NAMALWA (cell line): ENCODE measurements at places on chromosomes 13 and 19.

GRCh38 chr13:31011193-31011860 is 78.9 kb downstream of the TEX26 start:
- no peak for DNase-seq

GRCh38 chr13:91141543-91142061 is 205.9 kb upstream of the MIR17HG start:
- DNase-seq = no peak

- no peak for DNase-seq
Measured at GRCh38 chr13:37656247-37656940, 57.8 kb upstream of the POSTN start.

GRCh38 chr19:3239367-3239766 is 14.9 kb downstream of the CELF5 start:
- no peak for DNase-seq

DNA sequence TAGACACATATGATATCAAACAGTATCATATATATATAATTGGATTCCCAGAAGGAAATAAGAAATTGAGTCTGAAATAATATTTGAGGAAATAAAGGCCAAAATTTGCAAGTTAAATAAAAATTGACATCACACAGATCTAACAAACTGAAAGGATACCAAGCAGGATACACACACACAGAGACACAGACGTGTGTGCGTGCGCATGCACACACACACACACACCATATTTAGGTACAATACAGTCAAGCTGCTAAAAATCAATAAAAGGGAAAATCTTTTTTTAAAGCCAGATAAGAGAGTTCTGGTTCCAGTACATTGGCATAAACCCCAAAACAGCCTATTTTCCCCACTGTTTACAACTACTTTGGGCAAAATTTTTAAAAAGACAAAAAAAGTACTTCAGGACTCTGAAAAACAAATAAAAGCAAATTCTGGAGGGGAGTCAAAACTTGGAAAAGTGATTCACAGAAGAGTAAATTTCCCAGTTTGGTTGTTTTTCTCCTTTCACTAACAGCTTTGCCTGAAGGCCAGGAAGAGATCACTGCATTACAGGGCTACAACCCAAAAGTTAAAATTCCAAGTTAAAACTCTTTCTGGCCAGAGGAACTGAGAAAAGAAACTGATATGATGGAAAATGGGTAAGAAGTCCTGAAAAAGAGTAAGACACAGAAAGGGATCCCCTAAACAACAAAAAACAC is 16.2 kb downstream of the MYCBP2 start:
- no peak for DNase-seq

GRCh38 chr13:100828226-100828625 is 153.6 kb upstream of the TMTC4 start:
- DNase-seq = peak; percentile 20

DNA sequence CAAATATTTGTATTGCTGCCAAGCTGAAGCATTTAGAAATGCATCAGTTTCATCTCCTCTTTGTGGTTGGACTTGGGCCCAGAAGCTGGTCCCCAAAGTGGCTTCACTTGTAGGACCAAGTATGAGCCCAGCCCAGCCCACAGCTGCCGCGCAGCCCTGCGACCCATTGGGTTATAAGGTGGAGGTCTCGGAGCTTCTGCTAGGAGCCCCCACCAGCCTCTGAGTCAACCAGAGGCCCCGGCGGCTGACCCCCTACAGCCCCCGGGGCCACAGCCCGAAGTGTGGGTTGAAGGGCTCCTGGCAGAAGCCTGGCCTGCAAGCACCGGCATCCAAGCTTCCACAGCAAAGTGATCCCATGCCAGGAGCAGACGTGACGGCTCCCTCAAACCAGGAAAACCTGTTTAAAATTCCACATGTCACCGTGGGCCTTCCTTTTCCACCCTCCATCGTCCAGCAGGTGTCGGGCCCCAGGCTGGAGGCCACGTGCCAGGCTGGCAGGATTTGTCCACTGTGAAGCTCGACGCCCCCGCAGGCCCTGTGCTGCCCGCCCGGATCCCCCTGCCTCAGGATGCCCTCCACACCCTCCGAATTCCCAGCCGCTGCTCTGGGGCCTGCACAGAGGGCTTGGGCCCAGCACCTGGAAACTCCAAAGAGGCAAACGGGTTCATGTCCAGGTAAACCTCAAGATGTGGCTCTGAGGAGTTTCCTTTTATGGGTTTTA is 54.7 kb downstream of the C13orf46 start:
- no peak for DNase-seq

DNA sequence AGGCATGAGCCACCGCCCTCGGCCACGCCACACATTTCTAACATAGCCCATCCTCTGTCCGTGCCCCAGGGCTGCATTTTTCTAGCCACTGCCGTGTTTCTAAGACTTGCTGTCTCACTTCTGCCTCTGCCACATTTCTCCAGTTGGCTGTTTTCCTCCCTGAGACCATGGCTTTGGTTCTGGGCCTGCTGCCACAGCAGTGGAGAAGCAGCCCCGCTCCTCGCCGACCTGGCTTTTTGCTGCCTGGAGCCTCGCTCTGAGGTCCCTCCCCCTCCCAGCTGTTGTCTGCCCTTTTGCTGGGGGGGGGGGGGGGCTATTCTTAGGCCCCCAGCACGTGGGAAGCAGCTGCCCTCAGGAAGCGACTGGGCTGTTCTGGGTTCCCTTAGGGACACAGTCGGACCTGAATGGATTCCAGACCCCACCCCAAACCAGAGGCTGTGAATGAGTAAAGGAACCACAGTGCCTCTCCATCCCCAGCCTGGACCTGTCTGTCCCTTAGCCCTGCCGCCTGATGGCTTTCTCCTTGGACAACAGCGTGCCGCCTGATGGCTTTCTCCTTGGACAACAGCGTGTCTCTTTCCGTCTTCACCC is 3.3 kb downstream of the GYS1 start:
- no peak for DNase-seq

GRCh38 chr13:108924134-108924533 is 294.7 kb downstream of the MYO16 start:
- no peak for DNase-seq

- no peak for DNase-seq
Measured at GRCh38 chr19:338421-338820, 6.2 kb downstream of the MIER2 start.

DNA sequence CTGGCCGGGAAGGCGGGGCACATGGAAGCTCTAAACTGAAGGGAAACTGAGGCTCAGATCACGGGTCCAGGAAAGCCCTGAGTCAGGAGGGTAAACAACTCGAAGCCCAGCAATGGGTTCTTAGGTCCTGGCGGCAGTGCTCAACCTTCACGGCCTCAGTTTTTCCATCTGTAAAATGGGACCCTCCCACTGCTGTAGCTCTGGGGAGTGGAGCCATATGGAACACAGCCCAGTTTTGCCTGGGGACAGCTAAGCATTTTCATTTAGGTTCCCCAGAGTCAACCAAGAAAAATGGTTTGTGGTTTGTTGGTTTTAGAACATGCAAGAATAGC is 30.4 kb downstream of the CEBPG start:
- DNase-seq = no peak

- DNase-seq = peak; percentile 32
Measured at GRCh38 chr13:97369261-97369893, 64.6 kb upstream of the RAP2A start.

GRCh38 chr19:15288146-15288963 is 44.0 kb downstream of the BRD4 start:
- peak; percentile 89 for DNase-seq

GRCh38 chr13:23586336-23586735 is 16.1 kb downstream of the TNFRSF19 start:
- DNase-seq = no peak

DNA sequence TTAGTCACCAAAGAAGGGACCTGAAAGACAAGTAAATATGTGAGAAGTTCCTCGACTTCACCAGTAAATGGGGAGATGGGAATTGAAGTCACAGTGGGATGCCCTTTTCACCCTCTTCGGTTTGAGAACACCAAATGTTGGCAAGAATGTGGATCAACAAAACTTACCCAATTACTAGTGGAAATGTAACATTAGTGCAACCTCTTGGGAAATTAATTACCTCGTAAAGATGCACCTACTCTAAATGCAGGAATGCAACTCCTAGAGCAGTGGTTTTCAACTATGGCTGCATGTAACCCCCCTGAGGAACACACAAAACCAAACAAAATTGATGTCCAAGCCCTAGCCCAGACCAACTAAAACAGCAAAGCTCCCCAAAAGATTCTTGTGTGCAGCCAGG is 78.1 kb downstream of the LNX2 start:
- DNase-seq = no peak
